ENCODE measurements at places on chromosomes 4 and X.

DNA sequence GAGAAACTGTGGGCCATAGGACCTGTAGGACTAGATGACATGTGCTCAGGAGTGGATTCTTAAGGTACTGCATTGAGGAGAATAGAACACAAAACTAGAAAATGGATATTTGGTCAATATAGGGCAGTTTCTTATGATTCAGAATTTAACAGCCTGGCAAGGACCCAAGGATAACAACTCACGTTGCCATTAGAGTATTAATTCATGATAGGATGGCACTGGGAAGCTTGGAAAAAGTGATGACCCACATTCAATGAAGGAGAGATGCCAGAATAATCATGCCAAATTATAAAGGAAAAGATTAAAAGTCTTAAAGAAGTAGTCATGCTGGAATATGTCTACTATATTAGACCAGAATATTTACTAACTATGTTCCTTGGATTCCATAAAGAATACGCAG lies 594.5 kb downstream of the ANKRD50 start:
- no peak for DNase-seq

GRCh38 chrX:96721354-96721753 lies 36.7 kb downstream of the DIAPH2 start:
- DNase-seq = peak; percentile 8

GRCh38 chr4:152699313-152699712 lies 19.5 kb upstream of the TMEM154 start:
- no peak for DNase-seq

GRCh38 chr4:62018537-62018936 lies 818.4 kb downstream of the ADGRL3 start:
- DNase-seq = no peak

DNA sequence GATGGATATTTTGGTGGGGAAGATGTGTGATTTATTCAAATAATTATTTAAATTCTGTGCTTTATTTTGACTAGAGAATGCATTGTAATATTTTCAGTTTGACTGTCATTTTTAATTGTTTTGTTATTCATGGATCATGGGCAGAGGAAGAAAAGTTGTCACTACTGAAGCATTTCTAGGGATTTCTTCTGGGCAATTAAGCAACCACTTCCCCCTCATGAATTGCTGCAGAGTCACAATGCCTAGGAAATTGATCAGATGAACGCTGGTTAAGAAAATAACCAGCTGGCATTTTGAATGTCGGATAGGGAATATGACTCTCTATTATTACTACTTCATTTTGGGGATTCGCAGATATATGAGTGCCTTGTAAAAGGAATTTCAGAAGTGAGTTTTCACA lies 283.3 kb downstream of the IL15 start:
- DNase-seq = no peak

DNA sequence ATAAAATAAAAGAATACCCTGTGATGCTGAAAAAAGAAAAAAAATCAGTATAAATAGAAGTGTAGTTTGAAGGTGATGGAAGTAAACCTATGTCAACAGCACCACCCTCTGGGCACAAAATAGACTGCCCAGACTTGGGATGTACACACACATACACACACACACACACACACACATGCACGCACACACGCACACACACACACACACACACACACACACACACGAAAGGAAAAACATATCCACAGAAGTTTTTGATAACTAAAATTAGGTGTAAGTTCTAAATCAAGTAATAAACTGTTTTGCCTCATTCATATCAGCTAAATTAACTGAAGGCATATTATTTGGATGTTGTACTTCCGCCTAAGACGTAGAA lies 40.5 kb downstream of the ANXA5 start:
- DNase-seq = no peak

- no peak for DNase-seq
Observed at GRCh38 chr4:155738548-155738947, 20.3 kb upstream of the GUCY1B1 start.

DNA sequence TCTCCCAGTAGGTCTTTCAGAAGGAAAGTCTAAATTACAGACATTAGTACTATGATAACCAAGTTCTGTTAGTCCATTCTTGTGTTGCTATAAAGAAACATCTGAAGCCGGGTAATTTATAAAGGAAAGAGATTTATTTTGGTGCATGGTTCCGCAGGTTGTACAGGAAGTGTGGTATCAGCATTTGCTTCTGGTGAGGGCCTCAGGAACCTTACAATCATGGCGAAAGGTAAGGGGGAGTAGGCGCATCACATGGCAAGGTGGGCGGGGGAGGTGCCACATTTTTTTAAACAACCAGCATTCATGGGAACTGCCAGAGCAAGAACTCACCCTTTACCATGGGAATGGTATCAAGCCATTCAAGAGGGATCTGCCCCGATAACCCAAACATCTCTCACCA lies 26.2 kb upstream of the USP46 start:
- DNase-seq = no peak

- DNase-seq = no peak
Observed at GRCh38 chr4:75514949-75515612, 808 bp downstream of the THAP6 start.

GRCh38 chr4:183635321-183635720 lies 23.7 kb downstream of the RWDD4 start:
- DNase-seq = no peak

DNA sequence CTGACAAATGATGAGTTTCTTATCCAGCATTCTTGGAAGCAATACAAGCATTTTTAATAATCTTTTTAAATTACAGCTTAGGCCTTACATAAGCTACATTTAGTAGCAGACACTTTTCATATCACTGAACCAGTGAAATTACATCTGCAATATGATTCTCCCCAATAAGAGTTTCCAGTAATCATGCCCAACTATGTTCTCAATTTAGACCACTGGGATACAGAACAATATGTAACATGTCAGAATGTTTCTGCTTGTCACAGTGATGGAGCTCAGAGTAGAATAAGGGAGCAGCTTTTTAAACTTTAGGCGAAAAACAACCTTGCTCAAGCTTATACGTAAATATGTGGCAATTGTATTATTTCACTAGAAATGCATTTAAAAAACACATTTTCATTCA lies 1132.2 kb downstream of the FAT4 start:
- DNase-seq = no peak

GRCh38 chr4:14650127-14650526 lies 352.2 kb upstream of the CPEB2 start:
- no peak for DNase-seq

GRCh38 chr4:48259748-48260147 lies 9.9 kb downstream of the TEC start:
- no peak for DNase-seq

DNA sequence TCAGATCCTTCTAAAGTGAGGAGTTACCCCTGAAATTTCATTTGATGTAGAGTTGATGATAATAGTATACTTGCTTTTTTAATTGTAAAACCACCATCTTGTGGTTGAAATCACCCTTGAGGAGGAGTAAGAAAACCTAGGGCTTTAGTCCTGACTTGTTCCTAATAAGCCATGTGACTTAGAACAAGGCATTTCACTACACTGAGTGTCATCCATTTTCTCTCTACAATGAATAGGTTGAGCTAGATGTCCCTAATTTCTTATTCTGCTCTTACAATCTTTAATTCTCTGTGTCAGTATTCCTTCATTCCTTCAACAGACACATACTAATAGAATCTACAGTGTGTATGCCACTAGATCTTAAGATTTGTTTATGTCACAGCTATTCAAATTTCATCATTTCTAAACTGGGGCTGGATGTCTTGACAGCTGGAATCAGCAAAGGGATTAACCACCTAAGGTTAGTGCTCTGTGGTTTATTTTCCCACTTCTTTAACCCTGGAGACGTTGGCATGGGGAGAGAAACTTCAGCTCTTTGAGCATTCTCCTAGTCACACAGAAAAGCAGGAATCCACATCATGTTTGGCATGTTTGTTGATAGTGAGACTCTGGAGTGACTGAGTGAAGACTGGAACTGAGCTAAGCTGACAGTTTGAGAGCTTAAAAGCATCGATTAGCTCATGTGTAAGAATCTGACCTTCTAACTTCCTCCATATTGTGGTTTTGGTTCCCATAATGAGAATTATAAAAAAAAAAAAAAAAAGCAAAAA lies 246.3 kb downstream of the NDST4 start:
- no peak for DNase-seq

- no peak for DNase-seq
Observed at GRCh38 chrX:77453190-77453589, 6.0 kb downstream of the FGF16 start.

DNA sequence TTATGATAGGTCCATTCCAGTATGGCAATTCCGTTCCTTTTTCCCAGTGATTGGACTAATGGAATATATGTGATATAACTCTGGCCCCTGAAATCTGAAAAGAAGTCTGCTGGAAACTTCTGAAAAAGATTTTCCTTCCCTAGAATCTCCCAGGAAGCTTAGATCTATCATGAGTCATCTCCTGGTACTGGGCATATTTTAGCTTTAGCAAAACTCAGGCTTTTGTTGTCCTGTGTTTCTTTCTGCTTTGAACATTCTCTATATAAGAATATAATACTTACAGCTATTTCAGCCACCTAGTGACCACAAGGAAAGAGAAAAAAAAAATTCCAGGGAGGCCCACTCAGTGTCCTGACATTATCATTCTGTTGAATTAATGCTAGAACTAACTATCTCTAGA lies 597.2 kb upstream of the GRIA3 start:
- no peak for DNase-seq

DNA sequence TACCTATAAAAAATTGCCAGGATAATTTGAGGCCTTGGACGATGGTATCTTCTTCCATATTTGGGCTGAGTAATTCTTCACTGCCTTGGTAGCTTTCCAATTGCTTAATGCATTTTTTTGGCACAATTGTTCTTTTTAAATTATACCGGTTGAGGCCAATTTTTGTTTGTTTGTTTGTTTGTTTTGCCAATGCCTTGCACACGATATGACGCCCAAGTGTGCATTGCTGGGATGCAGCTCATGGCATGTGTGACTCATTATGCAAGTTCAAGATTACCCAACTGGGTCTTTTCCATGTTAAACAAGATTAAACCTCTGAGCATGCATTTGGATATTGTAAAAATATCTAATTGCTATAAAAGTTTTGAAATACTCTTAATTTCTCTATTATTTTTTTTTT lies 71.1 kb upstream of the KCNIP4 start:
- no peak for DNase-seq

- DNase-seq = no peak
Observed at GRCh38 chr4:1206299-1207156, 34.1 kb upstream of the SPON2 start.

DNA sequence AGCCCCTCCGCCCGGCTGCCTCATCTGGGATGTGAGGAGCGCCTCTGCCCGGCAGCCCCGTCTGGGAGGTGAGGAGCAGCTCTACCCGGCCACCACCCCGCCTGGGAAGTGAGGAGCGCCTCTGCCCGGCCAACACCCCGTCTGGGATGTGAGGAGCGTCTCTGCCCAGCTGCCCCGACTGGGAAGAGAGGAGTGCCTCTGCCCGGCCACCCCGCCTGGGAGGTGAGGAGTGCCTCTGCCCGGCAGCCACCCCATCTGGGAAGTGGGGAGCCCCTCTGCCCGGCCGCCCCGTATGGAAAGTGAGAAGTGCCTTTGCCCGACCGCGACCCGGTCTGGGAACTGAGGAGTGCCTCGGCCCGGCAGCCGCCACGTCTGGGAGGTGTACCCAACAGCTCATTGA lies 74.3 kb upstream of the TNIP3 start:
- no peak for DNase-seq

- DNase-seq = no peak
Observed at GRCh38 chr4:36165631-36166005, 78.7 kb downstream of the ARAP2 start.

DNA sequence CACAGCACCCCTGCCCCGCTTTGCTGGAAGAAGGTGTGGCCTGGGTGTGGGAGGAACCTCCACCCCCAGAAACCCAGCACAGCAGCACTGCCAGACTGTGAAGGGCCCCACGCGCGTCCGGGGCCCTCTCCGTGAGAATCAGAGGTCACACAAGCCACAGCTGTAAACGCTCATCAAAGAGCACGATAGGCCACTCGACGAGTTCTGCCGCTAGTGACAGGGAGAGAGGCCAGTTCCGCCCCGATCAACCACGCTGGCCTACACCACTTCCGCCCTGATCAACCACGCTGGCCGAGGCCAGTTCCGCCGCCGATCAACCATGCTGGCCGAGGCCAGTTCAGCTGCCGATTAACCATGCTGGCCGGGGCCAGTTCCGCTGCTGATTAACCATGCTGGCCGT lies 25.9 kb upstream of the ADRA2C start:
- DNase-seq = no peak

GRCh38 chr4:181848357-181848756 lies 394.8 kb upstream of the TENM3 start:
- no peak for DNase-seq

GRCh38 chr4:54930226-54930625 lies 195.2 kb downstream of the KDR start:
- DNase-seq = no peak

- DNase-seq = no peak
Observed at GRCh38 chr4:190014771-190015537, 12.1 kb downstream of the FRG2 start.

DNA sequence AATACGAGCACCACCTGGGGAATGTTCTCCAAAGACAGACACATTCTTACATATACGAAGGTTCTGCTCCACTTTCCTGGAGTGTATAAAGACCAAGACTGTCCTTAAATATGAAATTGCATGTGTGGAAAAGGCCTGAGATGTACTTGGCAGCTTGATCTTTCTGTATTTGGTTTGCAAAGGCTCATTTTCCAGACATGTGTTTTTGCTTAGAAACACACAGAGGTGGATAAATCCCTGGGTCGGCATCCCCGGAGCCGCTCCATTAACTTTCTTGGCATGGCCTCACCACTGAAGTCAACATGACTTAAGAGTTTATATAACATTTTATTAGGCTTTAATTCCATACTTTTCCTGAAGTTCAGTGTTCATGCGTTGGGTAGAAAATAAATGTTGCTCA lies 239.4 kb downstream of the LDB2 start:
- DNase-seq = no peak

GRCh38 chr4:173270312-173271027 lies 63.7 kb downstream of the HMGB2 start:
- no peak for DNase-seq

GRCh38 chr4:81304871-81305270 lies 89.8 kb upstream of the PRKG2 start:
- no peak for DNase-seq

GRCh38 chr4:128384091-128384520 lies 96.5 kb upstream of the PGRMC2 start:
- DNase-seq = no peak

GRCh38 chr4:143348233-143349077 lies 11.8 kb downstream of the GAB1 start:
- peak; percentile 28 for DNase-seq

GRCh38 chrX:130246084-130246483 lies 22.6 kb downstream of the ZNF280C start:
- DNase-seq = no peak

Data from HuH-7 (cell line).